H9 (cell line): ENCODE measurements at places on chromosomes 2 and 18. TPM values are rescaled to one million over a fixed set of nuclear protein-coding genes. Genes with fewer than 3 reads are reported as not detected.

DNA sequence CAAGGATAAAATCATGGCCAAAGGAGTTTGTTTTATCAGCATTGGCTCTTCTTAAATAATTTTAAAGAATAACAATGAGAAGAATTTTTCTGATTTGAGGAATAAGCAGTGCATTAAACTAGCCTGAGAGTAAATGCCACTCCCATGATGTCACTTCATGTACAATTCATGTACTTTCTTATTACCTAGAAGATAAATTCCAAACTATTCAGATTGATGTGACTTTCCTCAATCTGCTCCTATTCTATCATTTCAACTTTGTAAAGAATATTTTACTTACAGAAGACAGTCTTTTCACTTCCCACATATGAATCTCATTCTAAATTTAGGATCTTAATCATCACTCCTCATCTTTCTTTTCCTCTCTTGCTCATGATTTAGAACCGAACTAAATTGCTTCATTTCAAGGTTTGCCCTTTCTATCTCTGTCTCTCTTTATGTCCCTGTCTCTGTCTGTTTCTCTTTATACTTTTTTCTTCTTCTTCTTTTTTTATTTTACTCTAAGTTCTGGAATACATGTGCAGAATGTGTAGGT lies 1142.0 kb upstream of the PIK3C3 start:
- no peak for DNase-seq

GRCh38 chr2:72864500-72864899 lies 22.7 kb upstream of the SPR start:
- DNase-seq = no peak

- no peak for DNase-seq
These were observed 420.9 kb downstream of the SOCS6 start for GRCh38 chr18:70709720-70710119.

GRCh38 chr2:12705230-12705629 lies 11.5 kb upstream of the TRIB2 start:
- no peak for DNase-seq

DNA sequence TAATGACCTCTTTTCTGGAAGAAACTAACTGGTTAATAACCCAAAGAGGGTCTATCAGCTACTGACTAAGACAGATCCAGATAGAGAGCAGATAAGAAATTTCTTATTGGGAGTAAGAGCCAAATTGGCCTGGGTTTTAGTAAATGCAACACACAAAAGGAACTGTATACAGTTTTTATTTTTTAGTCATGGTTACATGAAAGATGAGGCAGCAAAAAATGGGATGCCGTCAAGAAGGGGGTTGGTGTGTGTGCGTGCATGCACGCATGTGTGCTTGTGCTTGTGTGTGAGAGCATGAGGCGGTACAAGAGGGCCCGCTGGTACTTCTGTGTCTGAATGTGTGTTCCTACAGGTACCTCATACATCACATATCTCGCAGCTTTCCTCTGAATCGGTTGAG lies 466.2 kb upstream of the HNRNPA3 start:
- DNase-seq = no peak

The C2orf15 gene
- 5.6 and 6.2 TPM in 2 replicates for total RNA-seq

GRCh38 chr18:5031216-5031615 lies 165.8 kb downstream of the AKAIN1 start:
- no peak for DNase-seq

DNA sequence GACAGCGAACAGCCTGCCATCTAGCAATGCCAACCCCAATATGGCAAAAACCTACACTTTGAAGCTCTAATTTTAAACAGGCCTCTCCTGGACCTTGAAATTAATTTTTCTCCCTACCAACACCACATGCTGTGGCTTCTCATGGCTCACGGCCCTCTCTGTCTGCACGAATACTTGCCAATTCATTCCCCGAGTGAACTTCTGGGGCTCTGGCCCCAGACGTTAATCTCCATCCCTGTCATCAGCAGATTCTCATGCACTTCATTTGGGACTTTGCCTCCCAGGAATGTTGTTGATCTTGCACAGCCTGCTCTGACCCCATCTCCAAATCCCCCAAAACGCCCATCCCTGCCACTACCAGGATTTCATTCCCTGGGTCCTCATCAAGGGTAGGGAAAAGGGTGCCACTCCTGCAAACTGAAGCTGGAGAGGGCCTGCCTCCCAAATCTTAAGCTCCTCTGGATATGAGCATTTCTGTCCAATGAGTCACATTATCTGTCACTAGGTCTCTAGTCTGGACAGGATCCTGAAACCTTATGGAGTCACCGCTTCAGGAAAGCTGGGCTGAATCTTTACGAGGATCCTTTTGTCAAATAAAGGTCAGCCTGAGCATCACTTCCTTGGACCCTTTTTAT lies 10.4 kb downstream of the FIGLA start:
- no peak for DNase-seq
